ENCODE measurements at places on chromosomes 5 and 9.

DNA sequence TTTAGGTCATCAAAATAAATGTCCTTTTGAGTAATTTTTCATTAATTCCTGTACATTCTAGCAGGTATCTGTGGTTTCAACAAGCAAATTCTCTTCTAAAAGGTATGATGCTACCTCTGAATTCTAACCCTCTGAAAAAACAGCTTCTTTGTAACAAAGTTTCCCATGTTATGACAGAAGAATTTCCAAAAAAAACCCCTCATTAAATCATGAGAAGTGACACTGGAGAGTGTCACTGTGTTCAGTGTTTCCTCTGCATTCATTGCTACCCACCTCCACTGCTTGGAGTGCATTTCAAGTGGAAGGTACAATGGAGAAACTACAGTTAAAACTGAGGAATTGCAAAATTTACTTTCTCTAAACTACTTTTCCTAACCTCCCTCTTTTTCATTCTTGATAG lies 10.1 kb downstream of the CDKN2A start:
- DNase-seq: no peak

GRCh38 chr9:95494416-95495371 lies 22.1 kb downstream of the PTCH1 start:
- peak; percentile 68 for DNase-seq

- no peak for DNase-seq
Measured at GRCh38 chr5:77214151-77214550, 3.7 kb downstream of the PDE8B start.

GRCh38 chr9:92463984-92464383 lies 18.3 kb downstream of the ASPN start:
- no peak for DNase-seq

DNA sequence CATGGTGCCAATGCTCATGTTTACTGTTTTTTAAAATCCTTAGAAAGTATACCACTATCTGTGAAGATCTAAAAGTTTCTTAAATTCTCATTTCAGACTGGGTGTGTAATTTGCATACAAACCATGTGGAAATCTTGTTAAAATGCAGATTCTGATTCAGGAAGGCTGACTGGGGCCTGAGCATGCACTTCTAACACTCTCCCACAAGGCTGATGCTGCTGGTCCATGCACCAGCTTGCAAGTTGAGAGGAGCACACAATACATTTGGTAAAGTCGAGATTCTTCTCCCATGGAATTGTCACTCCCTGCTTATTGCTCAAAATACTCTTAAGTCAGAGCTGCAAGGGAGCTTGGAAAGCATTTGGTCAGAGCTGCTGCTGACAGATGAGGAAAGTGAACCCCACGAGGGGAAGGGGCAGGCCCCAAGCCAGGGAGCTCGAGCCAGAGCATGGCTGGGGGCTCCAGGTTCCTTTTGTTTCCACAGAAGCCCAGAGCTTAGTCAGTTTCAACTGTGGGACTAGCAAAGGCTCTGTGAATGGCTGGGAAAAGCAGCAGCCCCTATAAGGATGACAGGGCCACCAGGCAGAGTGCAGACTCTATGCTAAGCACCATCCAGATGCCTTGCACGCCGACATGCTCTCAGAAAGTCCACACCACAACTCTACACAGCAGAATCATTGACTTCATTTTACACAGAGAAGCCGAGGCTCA lies 93.5 kb upstream of the HAND1 start:
- DNase-seq: no peak

GRCh38 chr5:40410231-40410861 lies 269.4 kb upstream of the PTGER4 start:
- DNase-seq: no peak

GRCh38 chr9:76793784-76794431 lies 29.7 kb downstream of the PCA3 start:
- no peak for DNase-seq

DNA sequence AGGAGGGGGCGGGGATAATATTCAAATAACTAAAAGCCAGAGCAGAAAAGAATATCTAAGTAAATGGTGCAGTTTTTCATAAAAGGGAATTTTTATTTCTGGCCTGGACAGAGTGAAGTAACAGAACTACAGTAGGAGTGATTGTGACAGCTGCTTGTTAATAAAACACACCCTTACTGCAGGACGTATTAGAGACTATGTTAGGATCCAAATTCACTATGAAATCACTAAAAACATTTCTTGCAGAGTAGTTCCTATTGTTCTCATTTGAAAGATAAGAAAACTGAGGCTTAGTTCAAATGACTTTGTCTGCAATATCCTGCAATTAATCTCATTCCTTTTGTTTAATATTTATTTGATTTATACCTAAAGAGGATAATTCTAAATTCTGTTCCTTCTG lies 39.5 kb downstream of the FAM174A start:
- DNase-seq: no peak

DNA sequence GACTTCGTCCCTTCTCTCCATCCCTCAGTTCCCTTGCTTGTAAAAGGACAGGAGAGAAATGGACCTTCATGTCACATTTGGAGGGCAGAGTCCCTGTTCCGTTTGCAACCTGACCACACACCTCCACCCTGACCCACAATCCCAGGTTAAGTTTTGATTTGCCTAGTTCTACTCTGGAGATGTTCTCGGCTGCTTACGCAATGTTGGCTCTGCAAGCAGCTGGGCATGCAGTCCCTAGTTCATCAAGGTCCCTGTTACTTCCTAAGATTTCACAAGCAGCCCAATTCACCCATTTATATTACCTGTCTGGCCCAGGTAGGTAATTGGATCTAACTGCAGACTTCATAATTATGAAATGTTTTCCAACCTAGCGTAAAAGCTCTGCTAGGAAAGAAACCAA lies 28.8 kb downstream of the SLIT3 start:
- DNase-seq: no peak

- DNase-seq: no peak
Measured at GRCh38 chr5:150780816-150781221, 2.3 kb downstream of the SMIM3 start.

DNA sequence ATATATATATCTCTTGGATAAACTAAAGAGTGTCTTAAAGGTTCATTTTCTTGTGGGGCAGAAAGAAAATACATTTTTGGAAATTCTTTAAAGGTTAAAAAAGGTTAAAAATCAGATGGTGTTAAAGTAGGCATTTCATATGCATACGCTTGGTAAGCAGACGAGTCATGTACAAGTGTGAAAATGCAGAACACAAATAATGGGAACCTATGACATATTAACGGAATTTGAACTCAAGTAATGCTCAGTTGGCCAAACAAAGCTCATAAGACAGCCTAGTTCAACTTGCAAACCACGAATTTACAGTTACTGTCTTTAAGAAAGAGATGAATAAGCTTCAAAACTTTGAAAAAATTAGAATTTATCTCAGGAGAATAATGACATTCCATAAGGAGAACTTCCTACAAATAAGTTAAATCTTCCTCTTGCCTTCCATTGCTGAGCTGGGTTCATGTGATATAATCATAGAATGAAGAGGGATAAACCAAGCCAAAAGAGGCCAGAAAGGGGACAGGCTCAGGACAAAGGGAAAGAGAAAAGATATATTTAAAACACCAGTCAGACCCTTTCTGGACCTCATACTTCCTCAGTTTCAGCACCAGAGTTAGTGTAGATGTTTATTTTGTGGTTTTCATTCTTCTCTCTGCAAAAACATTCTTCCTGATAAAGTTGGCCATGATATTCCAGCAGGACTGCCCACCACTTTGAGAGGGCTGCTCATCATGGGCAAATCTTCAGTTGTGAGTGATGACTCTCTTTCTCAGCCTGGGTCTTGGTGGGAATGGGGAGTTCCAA lies 256.7 kb upstream of the CD180 start:
- no peak for DNase-seq

DNA sequence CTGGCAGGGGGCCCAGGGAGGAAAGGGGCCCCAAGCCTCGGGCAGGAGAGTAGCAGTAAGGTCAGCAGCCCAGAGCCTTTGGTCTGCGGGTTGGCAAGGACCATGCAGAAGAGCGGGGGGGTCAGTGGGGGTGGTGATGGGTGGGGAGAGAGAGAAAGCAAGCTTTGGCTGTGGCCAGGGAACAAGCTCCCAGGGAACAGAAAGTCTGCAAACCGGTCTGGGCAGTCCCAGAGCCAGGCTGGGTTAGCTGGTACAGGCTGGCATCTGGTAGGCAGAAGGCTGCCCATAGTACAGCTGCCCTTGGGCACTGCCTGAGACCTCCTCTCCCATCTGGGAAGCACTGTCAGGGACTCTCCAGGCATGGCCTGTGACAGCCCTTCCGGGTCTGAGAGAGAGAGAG lies 10.5 kb upstream of the EPB41L4B start:
- DNase-seq: no peak

DNA sequence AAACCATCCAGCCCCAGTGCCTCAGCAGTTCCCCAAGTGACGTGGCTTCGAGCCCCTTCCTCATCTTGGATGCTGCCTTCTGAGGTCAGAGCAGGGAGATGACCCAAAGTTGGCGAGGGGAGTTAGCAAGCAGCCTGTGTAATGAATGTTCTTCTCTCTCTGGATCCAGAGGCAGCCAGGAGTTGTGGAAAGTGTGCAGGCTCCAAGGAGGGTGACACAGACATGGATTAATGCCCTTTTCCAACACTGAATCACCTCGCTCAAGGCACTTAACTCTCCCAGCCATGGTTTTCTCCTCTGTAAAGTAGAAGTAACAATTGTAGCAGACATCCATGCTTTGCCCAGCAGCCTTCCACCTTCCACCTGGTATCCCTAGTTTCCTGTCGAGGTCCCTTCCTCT lies 64.6 kb upstream of the HAND1 start:
- DNase-seq: no peak

- DNase-seq: no peak
Measured at GRCh38 chr9:99666571-99666970, 155.1 kb upstream of the NR4A3 start.

- no peak for DNase-seq
Measured at GRCh38 chr5:97635553-97635952, 452.5 kb upstream of the RIOK2 start.

- no peak for DNase-seq
Measured at GRCh38 chr9:130664251-130665028, at the start of gene PRDM12. PRDM12 (plus strand) TSS chr9:130664594; CDS start chr9:130664654, 60 bp downstream.

GRCh38 chr5:68110264-68110663 lies 105.3 kb upstream of the PIK3R1 start:
- no peak for DNase-seq

GRCh38 chr5:12655675-12656074 lies 751.4 kb upstream of the CTNND2 start:
- DNase-seq: no peak

- no peak for DNase-seq
Measured at GRCh38 chr9:1386420-1386819, 336.3 kb downstream of the DMRT2 start.

- no peak for DNase-seq
Measured at GRCh38 chr9:107749787-107750444, 260.3 kb upstream of the KLF4 start.

DNA sequence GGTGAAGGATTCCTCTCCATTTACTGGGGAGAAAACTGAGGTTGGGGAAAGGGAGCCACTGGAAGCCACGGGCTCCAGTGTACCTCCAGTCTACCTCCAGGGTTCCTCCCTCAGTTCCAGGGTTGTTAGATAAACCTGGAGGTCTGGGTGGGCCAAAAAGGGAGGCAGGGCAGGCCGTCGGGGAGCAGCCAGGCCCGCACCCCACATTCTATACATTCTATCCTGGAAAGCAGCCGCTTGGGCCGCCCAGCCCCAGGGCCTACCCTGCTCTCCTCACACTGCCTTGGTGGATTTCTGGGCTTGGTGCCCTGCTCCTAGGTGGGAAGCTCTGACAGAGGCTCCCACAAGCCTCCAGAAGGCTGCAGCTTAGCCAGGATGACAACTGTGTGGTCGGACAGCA lies 18.1 kb upstream of the SUSD3 start:
- no peak for DNase-seq

- peak; percentile 19 for DNase-seq
Measured at GRCh38 chr5:159050316-159051143, 49.2 kb downstream of the EBF1 start.

All from NCI-H2227 treated with DMSO at 0.1 percent for 48 hours (cell line).